ENCODE measurements at places on chromosomes 16 and 17.

- no peak for DNase-seq
These were observed 84.3 kb downstream of the KSR1 start for GRCh38 chr17:27540318-27541101.

- no peak for DNase-seq
These were observed 21.5 kb upstream of the NUDT7 start for GRCh38 chr16:77700846-77701245.

GRCh38 chr17:43410557-43411368, 12.0 kb downstream of the ARL4D start:
- no peak for DNase-seq

- DNase-seq: no peak
These were observed 2.5 kb downstream of the KIF1C start for GRCh38 chr17:5000237-5000639.

- no peak for DNase-seq
These were observed 479 bp upstream of the ZNF207 start for GRCh38 chr17:32349503-32349853.

DNA sequence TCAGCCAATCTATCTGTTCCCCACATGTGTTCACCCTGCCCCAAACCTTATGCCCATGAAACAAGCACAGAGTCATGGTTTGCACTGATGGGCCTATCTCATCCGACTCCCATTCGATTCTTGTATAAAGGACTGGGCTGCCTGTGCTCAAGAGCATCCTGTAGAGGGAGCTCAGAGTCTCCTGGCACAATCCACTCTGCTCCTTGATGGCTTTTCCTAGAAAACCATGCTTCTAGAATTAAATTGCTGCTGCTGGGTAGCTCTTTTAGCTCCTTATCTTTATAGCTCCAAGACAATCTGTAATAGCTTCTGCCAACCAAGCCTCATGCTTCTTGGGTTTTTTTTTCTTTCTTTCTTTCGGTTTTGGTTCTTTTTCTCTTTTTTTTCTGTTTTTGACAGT, 9.7 kb downstream of the ZNF19 start:
- DNase-seq: no peak

- no peak for DNase-seq
These were observed 2.2 kb downstream of the HID1 start for GRCh38 chr17:74970395-74970794.

DNA sequence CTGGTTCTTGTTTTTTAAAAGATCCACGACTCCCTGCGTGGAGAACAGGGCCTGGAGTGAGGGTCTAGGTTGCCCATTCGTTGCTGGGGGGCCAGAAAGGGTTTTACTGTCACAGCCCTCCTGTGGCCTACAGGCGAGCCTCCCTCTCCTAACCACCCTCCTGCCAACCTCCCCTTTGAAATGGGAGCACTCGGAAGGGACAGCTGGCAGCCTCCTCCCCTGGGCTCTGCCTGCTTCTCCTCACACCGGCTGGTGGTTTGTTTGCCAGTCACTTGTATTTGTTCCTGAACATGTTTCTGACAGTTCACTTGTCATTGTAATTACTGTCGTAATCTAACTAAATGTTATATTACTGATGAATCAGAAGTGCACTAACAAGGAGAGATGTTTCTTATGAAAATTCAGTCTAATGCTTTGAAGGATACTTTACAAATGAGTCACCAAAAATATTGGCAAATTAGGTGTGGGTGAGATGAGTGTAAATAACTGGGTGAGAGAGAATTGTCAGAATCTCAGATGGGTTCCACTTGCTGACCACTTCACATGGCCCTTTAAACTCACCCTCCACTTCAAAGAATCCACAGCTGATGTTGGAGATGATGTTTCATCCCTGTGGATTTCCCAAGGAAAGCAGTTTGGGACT, 2.7 kb upstream of the SPPL2C start:
- DNase-seq: no peak

- no peak for DNase-seq
These were observed 441.1 kb upstream of the RBFOX1 start for GRCh38 chr16:6891496-6891895.

DNA sequence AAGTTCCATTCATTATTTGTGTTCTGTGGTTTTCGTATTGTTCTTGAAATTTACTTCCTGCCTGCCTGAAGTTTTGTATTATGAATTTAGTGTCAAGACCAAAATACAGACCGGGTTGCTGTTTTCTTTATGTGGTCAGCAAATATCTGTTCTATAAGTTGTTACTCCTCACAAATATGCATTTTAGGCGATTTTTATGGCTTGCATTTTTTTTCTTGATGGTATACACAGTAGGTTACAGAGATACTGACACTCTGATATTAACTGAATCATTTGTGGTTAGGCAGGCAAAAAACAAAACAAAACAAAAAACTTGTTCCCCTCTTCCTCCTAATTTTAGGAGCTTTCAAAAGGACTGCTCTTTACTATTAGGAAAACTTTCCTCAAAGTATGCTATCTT, 52.6 kb downstream of the BCAS3 start:
- DNase-seq: no peak

- no peak for DNase-seq
These were observed 9.1 kb downstream of the CEP20 start for GRCh38 chr16:15879255-15879811.

DNA sequence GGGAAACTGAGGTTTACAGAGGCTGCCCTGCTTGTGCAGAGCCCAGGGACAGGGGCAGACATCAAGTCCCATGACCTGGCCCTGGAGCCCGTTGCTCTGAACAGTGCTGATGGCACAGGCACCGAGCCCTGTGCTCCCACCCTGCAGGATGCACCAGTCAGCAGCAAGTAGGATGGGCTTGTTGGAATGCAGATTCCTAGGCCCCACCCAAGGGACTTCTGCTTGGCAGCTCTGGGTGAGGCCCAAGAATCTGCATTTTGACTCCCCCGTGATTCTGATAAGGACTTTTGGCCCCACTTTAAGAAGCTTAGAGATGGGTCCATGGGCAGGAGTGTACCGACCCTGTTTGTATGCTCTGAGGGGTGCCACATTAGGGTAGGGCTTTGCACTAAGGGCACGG, 23.3 kb downstream of the LASP1 start:
- no peak for DNase-seq

DNA sequence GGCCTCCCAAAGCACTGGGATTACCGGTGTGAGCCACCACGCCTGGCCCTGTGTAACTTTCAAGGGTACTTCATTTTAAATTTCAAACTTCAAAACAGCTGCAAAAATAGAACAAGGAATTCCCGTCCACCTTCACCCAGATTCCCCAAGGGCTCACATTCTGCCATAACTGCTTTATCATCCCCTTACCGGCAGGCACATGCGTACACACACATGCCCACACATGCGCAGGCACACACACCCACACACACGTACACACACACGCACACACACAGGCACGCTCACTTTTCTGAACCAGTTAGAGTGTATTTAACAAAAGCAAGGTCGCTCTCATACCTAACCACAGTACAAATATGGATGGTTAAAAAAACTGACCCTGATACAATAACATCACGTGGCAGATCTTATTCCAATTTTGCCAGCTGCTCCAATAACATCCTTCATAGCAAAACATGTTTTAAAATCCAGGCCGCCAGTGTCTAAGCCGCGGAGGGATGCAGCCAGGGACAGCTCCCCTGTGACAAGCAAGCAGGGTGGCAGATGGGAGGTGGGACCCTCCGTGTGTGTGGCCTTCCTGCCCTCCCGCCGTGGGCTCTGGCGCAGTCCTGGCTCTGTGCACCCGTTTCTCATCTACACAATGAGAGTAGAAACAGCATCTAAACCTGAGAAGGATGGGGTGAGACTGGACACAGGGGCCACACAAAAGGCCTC, 23.1 kb downstream of the PDIA2 start:
- DNase-seq: no peak

- DNase-seq: no peak
These were observed 6.1 kb upstream of the CALB2 start for GRCh38 chr16:71352466-71352865.

- DNase-seq: no peak
These were observed 5.8 kb upstream of the MEIOB start for GRCh38 chr16:1877804-1878203.

DNA sequence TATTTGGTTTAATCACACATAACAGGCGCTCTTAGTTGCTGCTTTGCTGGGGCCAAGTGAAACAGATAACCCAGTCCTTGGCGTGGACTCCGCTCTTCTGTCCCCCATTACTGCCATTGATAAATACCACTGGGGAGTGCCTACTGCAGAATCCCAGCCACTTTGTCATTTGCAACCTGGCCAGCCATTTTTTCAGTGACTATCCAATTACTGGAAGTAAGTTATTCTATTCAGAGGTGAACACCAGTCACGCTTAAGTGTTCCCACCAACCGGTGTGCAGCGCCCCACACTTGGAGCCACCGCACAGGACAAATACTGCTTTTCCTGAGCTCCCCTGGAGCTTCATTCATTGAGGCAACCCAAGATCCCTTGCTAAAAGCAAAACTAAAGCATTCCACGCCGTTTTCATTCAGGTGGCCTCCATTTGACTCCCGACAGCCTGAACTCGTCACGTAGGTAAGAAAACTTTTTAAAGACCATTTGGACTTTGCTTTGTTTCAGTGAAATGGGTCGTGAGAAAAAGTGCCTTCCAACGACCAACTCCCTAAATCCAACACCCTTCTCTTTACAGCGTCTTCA, 1.8 kb downstream of the USP7 start:
- DNase-seq: no peak

GRCh38 chr17:206941-207560, 25.6 kb upstream of the DOC2B start:
- DNase-seq: no peak

DNA sequence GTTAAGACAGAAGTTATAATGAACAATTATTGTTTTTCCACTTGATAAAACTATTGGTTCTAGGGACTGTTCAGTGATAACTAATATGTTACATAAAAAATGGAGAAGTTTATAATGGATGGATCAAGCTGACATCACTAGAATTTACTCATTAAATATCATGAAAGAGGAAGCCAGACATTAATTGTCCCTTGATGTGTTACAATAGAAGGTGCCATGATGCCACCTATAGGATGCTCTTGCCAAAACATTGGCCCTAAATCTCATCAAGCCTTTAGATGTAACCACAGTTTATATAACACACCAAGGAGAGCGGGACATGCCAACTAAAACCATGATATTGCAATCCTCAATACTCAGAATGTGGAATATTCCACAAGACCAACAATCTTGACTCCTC, 147.9 kb upstream of the MON1B start:
- no peak for DNase-seq

- DNase-seq: no peak
These were observed 26.7 kb upstream of the PLCG2 start for GRCh38 chr16:81752225-81752875.

DNA sequence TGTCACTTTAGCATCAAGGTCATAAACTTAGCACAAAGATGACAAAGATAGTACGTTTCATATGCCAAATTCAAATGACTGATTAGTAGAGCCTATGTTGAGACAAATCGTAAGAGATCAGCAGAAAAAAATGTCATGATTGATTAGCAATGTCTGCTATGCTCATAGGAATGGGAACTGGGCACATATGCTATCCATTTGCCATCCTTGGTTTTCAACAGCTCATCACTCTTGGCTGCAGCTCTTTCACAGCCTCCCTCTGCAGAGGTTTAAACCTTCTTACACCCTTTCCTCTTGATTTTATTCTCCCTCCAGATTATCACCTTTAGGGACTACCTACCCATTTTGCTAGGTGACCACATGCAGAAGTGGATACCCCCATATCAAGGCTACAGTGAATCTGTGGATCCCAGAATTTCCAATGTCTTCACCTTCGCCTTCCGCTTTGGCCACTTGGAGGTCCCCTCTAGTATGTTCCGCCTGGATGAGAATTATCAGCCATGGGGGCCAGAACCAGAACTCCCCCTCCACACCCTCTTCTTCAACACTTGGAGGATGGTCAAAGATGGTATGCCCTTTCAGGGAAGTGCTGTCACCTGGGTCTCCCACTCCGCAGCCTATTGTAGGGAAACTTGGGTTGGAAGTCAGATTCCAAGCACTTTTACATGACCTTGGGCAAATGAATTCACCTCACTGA, 16.2 kb downstream of the MPO start:
- no peak for DNase-seq

- no peak for DNase-seq
These were observed 42.1 kb downstream of the IKZF3 start for GRCh38 chr17:39822051-39822451.

DNA sequence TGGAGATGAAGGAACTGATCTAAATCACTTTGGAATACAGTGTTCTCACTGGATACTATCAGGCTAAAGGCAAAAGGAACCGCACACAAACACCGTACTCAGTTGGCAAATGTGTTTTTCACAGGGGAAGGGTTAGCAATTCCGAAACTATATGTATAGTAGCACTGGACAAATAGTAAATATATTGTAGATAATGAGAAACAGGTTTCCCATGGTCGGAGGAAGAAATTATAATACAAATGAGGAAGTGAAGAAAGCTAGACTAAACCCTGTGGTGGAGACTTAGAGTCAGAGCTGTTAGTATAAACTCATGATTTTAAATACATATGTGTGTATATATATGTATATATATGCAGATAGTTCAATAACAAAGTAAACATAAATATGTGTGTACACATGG, 414.1 kb upstream of the SALL1 start:
- DNase-seq: no peak

- DNase-seq: no peak
These were observed 4.9 kb upstream of the CDH1 start for GRCh38 chr16:68732042-68732680.

DNA sequence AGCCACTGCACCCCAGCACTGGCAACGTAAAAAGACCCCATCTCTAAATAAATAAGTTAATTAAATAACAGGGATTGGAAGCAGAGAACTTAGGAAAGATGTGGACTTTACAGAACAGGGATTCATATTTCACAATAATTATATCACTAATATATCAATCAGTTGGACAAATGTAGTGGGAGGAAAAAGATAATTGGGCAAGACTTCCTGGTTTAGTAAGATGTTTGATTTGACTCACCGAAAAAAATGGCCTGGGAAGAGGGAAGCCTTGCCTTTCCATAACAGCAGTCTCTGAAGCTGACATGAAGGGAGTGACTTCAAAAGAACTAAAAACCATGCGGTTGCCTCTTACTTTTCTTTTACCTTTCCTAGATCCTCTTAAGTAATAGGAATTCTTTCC, 15.2 kb upstream of the C17orf78 start:
- DNase-seq: no peak

DNA sequence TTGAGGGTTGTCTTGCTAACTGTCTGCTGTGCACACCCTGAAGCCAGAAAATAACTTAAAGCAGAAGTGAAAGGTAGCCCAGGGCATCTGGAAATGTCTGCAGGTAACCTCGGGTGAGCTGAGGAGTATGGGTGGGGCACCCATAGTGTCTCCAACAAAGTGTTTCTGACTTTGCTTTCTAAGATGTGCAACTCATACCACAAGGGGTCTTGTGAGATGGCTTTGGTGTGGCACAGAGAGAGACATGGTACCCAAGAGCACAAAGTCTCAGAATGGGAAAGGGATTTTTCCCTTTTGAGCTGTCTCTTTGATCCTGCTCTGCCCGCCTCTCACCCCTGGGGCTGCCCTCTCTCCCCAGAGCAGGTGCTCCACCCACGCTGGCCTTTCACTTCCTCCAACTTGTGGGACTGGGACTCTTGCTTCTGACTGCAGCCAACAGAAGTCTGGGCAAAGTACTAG, 6.9 kb downstream of the CHD9 start:
- no peak for DNase-seq

Data from stimulated activated CD4-positive, alpha-beta T cell treated with anti-CD3 and anti-CD28 coated beads, Interleukin-1b, Interleukin-23, amount 100 ng/mL, for 1 hour (primary cell).